LHCN-M2 (cell line): ENCODE measurements at places on chromosomes 12 and 14.

GRCh38 chr12:12734054-12734453 is 16.9 kb downstream of the CDKN1B start:
- DNase-seq: peak; percentile 76

- DNase-seq: no peak
Measured at GRCh38 chr14:51564986-51565604, 86.6 kb upstream of the FRMD6 start.

DNA sequence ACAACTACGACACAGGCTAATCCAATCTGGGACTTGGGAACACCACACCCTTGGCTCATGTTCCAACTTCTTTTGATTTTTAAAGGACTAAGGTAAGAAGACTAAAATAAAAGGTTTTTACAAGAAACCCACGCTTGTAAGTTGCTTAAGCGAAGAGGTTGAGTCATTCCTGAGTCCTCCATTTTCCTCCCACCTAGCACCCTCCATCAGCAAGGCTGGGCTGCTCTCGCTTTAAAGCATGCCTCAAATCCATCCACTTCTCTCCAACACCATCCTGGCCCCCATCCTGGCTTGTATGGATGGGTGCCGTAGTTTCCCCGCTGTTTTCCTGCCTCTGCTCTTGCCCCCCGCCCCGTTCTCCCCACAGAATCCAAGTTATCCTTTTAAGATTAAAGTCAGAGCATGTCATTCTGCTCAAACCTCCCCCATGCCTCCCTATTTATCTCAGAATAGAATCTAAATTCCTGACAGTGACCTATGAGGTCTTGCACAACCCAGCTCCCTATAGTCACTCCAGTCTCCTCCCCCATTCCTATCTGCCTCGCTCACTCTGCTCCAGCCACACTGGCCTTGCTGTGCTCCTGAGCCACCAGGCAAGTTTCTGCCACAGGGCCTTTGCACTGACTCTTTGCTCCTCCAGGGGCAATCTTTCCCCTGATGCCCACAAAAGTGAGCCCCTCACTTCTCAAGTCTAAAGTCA is 34.5 kb downstream of the SCARB1 start:
- peak; percentile 76 for DNase-seq

DNA sequence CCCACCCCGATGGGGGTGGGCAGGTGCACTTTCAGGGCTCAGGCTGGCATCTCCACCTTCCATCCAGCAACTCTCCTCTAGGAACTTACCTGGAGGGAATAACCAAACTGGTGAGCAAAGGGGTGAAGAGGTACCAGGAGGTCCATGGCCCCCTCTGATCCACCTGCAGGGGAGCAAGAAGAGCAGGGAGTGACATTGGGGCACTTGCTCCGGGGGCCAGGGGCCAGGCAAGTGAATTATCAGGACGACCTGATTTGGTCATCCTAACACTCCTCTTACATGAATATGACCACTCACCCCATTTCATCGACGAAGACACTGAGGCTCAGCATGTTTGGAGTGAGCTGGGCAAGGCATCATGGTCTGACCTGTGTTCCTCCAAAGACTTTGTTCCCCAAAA is 6.0 kb downstream of the DIO3 start:
- no peak for DNase-seq

- DNase-seq: no peak
Measured at GRCh38 chr14:89040080-89040459, 215.6 kb downstream of the TTC8 start.

DNA sequence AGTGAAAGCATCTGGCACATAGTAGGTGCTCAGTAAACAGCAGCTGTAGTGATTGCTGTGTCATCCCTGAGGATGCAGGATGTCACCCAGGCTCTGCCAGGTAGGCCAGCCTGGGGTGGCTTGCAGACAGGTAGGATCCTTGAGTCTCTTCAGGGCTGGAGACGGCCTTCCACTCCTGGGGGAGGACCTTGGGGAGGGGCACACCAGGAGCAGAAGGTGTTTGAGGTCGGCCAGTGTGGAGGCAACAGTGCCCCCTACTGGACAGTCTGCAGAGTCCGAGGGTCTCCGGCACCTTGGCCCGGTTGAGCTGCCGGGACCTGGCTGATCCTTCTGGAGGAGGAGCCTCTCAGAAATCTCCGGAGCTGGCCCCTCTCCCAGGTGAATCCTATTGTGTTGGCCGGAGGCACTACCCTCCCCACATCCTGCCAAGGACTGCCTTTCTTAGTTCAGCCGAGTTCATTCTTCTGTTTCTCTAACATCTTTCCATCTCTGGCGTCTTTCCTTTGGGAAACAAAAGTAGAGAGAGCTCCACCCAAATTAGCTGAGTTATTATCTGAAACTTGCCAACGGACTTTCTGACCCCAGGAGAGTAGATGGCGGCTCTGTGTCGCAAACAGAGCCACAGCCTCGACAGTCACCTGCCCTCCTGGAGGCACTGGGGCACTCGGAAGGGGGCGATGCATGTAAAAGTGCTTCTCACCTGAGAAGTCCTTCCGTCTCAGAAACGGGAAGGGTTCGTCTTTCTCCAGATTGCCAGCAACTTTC is 41.8 kb upstream of the CLMN start:
- peak; percentile 26 for DNase-seq

GRCh38 chr12:100567945-100568344 is 5.5 kb upstream of the GAS2L3 start:
- DNase-seq: no peak

DNA sequence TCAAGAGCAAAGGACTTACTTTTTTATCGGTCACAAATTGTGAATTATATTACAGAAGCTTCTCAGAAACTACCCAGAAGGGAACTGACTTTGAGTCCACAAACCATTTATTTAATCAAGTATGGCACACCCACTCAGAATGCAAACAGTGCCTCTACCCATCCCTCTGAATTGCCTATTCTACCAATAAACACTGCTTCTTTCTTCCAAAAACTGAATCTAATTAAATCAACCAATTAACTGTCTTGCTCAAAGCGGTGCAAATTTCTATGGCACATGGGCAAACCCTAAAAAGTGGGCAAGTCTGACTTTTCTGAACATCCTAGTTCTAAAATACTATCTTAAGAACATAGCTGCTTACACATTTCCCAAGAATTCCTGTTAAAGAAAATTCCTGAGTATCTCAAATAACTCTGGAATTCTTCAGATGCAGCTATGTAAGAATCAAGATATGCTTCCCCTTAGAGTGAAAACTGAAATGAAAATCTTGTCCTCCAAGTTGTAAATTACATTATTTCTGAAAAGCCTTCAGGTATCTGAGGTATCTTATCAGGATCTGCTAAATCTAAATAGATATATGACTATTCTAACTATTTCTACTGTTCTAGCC is 4.3 kb downstream of the SPTLC2 start:
- peak; percentile 31 for DNase-seq

GRCh38 chr12:48813465-48814261 is 4.6 kb upstream of the CACNB3 start:
- no peak for DNase-seq

DNA sequence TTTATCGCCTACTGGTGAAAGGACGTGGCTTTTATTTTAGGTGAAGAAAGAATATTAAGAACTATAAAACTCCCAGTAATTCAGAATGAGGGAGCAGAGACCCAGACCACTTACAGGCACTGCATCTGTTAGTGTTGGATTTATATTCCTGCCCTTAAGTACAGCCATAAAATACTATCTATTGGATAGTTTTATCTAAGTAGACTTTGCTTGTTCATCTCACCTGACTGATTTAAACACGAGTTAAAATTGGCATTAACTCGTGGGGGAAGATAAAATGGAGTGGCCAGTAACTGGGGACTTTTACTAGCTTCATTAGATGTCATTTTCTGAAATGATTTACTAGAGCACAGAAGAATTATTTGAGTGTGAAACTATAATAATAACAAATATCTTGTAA is 1377.5 kb upstream of the TMEM132C start:
- no peak for DNase-seq

DNA sequence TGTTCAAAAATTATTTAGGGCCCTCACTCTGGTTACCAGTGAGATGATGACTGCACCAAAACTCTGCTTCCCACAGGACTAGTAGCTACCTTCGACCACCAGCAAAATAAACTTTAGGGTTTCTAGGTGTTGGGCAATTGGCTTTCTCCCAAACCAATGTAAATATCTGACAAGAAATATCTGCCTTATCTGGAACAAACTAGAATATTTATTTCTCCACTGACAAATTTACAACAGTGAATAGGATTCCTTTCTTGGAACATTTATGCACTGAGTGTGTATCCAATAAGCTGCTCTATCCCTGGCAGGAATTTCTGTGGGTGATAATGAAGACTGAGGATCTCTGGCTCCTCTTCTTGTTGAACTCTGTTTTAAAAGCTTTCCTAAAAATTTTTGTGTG is 148.6 kb downstream of the SLC6A15 start:
- DNase-seq: no peak

GRCh38 chr12:131132118-131132892 is 178.6 kb downstream of the ADGRD1 start:
- DNase-seq: no peak

GRCh38 chr14:79721399-79722084 is 489.8 kb downstream of the DIO2 start:
- no peak for DNase-seq

DNA sequence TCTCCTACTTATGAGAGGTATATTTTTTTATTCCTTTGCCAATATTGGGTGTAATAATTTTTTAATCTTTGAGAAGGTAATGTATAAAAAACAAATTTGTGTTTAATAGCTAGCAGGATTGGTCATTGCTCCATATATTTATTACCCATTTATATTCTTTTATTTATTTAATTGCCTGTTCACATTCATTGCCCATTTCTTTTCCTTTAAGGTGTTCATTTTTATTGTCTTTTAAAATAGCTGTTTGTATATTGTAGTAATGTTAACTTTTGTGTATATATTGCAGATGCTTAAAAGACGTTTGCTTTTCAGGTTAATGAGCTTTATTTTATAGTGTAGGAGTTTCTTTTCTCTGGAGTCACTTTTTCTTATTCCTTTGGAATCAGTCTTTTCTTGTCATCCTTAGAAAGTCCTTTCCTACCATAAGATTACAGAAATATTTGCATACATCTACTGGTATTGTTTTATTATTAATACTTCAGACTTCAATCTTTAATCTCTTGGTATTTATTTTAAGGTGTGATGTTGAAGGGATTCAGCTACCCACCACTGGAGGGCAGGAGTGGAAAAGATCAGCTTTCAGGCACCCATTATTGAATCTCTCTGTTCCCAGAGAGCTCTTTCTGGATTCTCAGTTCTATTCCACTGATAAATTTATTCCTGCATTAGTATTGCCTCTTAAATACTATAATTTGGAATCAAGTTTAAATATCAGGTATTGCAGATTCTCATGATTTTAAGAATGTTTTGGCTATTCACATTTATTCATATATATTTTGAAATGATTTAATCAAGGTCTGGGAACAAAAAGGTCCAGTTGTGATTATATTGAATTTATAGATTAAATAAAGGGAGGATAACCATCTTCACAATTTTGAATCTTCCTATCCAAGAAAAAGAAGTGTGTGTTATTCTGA is 17.3 kb downstream of the PPM1A start:
- DNase-seq: peak; percentile 12

- DNase-seq: no peak
Measured at GRCh38 chr12:72491426-72491825, 219.3 kb downstream of the TRHDE start.

GRCh38 chr12:42794806-42795205 is 205.3 kb upstream of the PRICKLE1 start:
- DNase-seq: peak; percentile 15

DNA sequence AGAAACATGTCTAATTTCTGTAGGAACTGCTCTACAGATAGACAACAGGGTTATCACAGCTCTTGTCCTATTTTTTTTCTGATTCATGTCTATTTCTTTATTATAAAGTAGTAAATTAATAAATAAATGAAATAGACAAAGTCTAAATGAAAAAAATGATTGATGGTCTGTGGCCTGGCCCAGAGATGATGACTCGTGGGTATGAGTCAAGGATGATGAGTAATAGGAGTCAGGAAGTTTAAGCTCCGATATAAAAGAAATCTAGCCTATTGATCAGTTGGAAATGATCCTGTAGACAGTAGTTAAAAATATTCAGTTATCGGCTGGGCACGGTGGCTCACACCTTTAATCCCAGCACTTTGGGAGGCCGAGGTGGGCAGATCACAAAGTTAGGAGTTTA is 90.6 kb upstream of the RTL1 start:
- peak; percentile 50 for DNase-seq

DNA sequence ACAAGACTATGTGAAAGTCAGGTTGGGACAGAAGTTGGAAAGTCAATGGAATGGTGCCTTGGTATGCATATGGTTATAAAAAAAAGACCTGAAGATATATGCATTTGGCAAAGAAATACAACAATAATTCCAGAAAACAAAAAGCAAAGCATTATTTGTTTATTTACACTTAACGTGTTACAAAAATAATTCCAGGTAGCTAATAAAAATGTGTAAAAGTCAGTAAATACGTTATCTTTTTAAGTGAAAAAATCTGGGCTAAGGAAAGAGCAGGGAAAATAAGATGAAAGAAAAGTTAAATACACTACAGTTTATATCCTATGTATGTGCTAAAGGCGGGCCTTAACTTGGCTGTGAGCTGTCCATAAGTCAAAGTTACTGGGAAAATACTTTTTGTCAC is 266.3 kb downstream of the MED13L start:
- no peak for DNase-seq

- no peak for DNase-seq
Measured at GRCh38 chr12:83015390-83016217, 328.9 kb downstream of the TMTC2 start.

GRCh38 chr14:31702130-31702529 is 140.9 kb downstream of the NUBPL start:
- DNase-seq: no peak

- no peak for DNase-seq
Measured at GRCh38 chr14:42778984-42779383, 1172.3 kb downstream of the LRFN5 start.

DNA sequence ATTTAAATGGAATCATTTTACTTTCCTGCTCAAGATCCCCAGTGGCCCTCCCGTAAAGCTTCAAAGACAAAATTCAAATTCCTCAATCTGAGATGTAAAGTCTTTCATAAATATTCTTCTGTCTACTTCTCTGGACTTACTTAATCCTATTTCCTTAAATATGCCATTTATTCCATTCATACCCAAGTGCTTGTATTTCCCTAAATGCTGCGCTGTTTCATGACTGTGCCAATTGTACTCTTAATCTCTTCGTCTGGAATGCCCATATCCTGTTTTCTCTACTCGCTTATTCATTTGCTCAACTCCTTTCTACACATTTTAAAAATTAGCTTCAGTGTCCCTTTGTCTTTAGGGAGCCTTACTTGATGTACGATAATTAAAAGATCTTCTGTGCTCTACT is 280.1 kb downstream of the CPNE8 start:
- no peak for DNase-seq

- DNase-seq: peak; percentile 91
Measured at GRCh38 chr12:78864403-78864869, at the start of gene SYT1. Gene SYT1 (plus strand): TSS chr12:78864774.

DNA sequence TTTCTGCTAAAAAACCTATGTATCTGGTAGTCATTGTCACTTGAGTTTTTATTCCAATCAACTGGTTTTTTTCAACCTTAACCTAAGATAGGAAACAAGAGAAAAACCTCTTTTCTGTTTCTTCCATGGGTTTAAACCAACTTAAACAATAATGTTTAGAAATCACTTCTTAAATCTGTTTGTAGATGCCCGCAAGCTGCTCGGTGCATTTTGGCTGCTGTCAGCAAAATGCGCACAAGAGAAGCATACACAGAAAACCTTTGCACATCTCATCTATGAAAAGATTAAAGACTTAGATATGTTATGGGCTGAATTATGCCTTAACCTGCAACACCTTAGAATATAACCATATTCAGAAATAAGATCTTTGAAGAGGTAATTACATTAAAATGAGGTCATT is 299.8 kb downstream of the ITPR2 start:
- DNase-seq: no peak

- no peak for DNase-seq
Measured at GRCh38 chr14:22370084-22370847, 218.8 kb downstream of the DAD1 start.
